Activated CD4-positive, alpha-beta memory T cell treated with anti-CD3 and anti-CD28 coated beads, Interleukin-2, amount 10 ng/mL, durations not matched to agents 7 days and 5 days (primary cell): ENCODE measurements at places on chromosomes 12 and 14. TPM values are rescaled to one million over a fixed set of nuclear protein-coding genes. Genes with fewer than 3 reads are reported as not detected.

GRCh38 chr14:49306152-49306751 is 279.9 kb downstream of the RPS29 start:
- no peak for DNase-seq

DNA sequence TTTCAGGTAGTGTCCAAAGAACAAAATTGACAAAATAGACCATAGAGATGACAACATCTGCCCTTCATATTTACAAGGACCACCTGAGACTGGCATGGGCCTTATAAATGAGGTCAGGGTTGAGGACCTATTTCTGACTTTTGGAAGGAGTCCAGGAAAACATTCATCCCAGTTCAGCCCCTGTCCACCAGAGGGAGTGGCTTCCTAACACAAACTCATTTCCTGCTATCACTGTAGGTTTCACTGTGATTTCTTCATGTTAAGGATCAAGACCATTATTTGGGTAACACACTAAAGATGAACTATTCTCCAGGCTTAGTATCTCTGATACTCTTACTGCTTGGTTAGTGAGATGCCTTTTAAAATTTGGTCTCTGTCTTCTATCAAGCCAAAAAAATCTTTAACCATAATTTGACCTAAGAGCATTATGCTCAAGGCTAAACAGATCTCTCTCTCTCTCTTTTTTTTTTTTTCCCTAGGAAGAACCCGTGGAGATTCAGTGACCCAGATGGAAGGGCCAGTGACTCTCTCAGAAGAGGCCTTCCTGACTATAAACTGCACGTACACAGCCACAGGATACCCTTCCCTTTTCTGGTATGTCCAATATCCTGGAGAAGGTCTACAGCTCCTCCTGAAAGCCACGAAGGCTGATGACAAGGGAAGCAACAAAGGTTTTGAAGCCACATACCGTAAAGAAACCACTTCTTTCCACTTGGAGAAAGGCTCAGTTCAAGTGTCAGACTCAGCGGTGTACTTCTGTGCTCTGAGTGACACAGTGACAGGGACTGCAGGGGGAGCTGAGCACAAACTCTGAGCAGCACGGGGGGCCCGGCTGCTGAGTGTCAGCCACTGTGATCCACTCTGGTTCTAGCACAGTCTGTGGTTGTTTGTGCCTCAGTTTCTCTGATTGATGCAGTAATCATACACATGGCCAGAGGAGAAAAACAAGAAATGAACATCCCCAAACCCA is 267.6 kb upstream of the OR4E1 start:
- peak; percentile 39 for DNase-seq

DNA sequence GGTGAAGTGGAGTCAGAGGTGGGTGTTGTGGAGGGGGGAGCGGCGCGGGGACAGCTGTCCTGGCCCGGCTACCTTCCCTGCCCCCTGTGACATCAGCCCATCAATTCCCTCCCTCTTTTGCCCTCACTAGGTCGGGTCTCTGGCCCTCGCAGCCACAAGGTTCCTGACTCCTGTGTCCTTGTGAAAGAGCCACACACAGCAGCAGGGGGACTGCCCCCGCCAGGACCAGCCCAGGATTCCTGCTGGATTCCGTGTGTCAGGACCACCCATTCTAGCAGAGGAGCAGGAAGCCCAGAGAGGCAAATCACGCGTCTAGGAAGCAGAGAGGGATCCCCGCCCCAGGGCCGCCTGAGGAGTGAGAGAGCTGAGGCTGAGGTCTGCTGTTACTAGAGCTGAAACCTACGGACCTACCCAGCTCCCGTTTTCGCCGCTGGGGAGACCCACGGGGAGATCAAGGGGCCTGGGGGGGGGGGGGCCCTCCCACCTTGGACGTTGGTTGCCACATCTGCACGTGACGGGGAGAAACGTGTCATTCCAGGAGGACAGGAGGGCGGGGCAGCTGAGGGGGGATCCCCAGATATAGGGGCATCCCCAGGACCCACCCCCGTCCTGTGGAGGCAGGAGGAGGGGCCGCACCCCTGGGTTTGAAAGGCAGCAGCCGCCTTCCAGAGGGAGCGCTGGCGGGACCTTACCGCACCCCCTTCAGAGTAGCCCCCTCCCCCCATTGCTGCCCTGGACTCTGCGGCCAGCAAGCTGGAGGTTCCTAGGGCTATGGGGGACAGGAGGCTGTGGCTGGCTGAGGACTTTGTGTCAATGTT is 12.5 kb upstream of the INF2 start:
- DNase-seq, result no peak

GRCh38 chr12:125331342-125332052 is 266.3 kb downstream of the AACS start:
- no peak for DNase-seq

GRCh38 chr12:75848961-75849360 is 182.6 kb downstream of the PHLDA1 start:
- DNase-seq, result no peak

Gene CAND1
- 147 TPM for total RNA-seq

DNA sequence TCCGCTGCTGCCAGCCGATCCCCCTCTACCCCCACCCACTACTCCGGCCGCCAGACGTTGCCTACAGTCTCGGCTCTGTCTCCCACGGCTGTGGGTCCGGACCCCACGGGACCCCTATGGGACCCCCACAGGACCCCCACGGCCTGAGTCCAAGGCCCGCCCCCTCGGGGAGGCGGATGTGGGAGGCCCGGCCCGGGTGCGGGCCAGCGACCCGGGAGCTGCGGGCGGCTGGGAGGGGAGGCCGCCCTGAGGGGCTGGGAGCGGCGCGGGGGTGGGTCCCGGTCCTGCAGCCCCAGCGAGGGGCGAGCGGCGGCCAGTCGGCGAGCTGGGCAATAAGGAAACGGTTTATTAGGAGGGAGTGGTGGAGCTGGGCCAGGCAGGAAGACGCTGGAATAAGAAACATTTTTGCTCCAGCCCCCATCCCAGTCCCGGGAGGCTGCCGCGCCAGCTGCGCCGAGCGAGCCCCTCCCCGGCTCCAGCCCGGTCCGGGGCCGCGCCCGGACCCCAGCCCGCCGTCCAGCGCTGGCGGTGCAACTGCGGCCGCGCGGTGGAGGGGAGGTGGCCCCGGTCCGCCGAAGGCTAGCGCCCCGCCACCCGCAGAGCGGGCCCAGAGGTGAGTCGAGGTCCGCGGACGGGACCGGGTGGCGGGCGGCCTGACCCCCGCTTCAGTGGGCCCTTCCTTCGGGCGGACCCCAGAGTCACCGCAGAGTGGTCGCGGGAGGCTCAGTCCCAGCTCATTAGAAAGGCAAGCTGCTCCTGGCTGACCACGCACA is at the start of gene ACVRL1:
Gene ACVRL1 (plus strand): TSS at position 422 of the 773 bp plus-strand sequence. CDS start 4,971 bp downstream, outside the sequence.
- DNase-seq, result no peak

DNA sequence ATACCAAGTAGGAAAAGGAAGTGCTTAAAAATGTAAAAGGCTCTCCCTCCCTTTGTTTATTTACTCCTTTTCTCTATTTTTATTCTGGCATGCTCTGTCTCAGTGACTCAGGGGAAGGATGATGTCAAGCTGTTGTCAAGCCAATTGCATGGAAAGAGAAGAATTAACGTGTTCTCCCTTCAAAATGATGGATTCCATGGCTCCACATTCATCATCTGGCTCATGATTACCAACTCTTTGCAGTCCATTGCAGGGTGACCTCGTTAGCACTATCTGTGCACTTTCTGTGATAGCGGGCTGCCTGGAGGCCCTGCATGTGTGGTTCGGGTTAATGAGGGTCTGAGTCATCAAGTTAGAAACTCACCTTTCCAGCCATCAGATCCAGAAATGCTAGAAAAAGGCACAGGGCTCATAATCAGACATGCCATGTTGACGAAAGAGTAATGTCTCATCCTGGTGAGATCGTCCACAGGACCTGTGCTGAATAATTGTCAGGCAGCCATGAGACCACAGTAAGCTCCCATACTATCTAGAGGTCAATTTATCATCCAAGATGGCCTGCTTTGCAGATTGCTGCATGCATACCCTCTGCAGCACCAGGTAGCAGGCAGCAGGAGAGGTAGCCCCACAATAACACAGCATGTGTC is 79.2 kb upstream of the BTG1 start:
- no peak for DNase-seq
